Mucosa of gallbladder (tissue), 1 donor: ENCODE measurements at places on chromosomes 1 and 21. TPM values are rescaled to one million over a fixed set of nuclear protein-coding genes. Genes with fewer than 3 reads are reported as not detected.

- no peak for DNase-seq
These were observed 8.0 kb upstream of the NBL1 start for GRCh38 chr1:19636065-19636464.

- no peak for DNase-seq
These were observed 60.2 kb downstream of the ADAMTS1 start for GRCh38 chr21:26784974-26785373.

CIART gene
- total RNA-seq: 7.7 TPM

CD5L gene
- total RNA-seq: not detected
